Astrocyte of the cerebellum (primary cell): ENCODE measurements at places on chromosomes 3 and 15.

DNA sequence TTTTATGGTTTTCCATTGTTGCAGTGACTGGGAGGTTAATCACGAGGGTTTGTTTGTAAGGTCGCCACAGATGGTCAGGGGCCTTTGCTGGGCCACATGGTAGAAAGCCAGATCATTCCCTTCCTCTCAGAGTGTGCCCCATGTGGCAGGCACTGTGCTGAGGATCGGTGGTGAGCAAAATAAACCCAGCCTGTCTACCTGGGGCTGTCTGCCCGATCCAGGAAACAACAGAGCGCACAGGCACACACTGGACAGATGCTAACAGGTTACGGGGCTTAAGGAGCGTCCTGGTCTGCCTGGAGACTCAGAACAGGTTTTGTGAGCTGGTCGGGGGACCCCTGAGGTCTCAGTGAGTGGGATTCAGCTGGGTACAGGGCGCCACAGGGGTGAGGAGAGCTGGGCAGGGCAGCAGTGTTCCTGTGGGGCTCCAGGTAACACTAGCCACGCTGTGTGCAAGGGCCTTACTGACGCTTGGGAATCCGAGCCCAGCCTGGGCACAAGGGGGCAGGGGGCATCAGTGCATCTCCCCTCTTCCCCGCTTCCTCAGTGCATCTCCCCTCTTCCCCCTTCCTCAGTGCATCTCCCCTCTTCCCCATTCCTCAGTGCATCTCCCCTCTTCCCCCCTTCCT is 136.4 kb downstream of the DNAJB8 start:
- no peak for DNase-seq

DNA sequence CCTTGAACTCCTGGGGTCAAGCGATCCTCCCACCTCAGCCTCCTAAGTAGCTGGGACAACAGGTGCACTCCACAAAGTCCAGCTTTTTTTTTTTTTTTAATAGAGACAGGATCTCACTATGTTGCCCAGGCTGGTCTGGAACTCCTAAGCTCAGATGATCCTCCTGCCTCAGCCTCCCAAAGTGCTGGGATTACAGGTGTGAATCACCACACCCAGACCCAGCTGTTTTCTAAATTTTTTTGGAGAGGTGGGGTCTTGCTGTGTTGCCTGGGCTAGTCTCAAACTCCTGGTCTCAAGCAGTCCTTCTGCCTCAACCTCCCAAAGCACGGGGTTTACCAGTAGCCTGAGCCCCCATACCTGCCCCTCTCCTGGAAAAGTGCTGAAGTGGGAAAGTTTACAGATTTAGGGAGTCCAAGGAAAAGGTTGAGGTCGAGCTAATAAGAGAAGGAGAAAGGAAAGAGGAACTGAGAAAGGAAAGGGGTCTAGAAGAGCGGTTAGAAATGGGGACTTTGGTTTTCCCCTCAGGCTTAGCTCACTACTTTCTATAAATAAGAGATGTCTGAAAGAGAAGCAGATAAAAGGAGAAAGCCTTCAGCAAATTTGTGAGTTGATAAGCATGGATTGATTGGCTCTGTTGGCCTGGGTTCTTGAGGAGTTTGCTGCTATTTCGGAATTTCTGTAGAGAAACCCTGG is 23.6 kb downstream of the UBE2E1 start:
- no peak for DNase-seq

- DNase-seq = no peak
Measured at GRCh38 chr15:65339920-65340319, 35.4 kb downstream of the RNU5B-1 start.

DNA sequence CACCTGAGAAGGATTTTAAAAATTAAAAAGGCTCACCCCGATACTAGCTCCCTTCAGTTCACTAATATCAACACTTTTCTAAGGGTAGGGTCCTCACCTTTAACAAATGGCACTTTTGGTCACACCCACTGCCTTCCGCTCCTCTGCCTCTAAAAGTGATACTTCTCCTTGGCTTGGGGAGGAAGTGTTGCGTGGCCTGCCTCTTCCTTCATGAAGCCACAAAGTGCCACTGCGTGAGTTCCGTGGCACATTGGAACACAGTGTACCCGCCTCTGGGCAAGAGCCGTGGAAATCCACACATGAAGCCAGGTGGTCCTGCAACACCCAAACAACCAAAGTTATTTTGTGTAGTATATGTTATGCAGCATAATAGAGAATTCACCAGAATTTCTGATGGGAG is 3.9 kb downstream of the B4GALT4 start:
- no peak for DNase-seq

DNA sequence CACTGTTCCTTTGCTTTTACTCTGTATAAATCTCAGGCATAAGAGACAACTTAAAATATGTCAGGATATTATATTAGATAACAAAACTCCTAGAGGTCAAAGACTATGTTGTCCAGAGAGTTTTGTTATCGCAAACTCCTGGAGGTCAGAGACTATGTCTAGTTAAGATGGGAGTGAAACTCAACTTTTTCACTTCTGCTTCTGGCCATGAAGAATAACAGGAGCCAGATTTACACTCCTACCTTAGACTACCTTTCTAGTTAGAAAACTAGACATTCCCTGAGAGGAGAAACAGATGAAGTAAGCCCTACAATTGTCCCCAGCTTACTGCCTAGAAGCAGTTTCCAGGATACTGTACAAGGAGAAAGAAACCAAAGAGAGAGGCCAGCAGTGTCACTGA is 255.4 kb upstream of the UBE2E1 start:
- no peak for DNase-seq

GRCh38 chr15:75195766-75196241 is 5.9 kb upstream of the C15orf39 start:
- DNase-seq = no peak

DNA sequence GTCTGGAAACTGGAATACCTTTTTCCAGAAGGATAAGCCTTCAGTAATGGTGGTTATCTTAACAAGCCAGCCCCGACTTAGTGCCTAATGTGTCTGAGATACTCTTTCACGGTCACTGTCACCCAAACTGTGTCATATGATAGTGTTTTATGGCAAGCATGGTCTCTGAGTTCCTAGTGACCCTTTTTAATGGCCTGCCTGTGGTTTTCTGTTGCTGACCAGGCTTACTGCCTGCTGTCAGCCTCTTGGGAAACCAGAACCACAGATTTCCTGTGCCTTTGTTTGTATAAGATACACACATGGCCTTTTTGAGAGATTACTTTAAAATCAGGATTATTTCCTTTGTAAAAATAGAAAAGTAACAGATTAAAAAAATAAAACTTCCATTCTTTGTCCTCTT is 22.4 kb downstream of the HPS3 start:
- DNase-seq = peak; percentile 41

DNA sequence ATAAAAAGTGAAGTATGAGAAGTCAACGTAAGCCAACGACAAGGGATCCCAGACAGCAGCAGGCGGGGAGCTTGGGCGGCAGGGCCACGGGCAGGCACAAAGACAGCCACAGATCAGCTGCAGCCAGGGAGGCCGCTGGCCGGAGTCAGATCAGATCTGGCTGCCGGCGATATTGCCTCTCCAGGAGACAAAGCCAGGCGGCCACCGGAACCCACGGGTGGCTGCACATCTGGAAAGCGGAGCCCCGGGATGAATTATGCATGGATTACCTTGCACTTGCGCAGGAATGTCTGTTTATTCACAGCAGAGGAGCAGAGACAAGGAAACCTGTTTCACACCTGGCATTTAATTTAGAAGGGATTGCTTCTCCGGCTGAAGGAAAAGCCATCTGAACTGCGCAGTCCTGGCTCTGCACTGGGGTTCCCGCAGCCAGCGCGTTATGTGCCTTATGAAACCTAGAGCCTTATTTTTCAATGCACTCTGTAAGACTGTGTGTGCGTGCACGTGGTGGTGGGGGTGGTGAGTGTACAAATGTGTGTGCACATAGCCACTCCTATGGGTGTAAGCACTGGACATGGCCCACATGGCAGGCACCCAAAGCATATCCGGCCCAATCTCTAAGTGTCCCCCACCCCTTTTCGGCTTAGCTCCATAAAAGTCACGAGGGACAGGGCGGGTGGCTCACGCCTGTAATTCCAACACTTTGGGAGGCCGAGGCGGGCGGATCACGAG is 427.8 kb upstream of the MCTP2 start:
- no peak for DNase-seq

- no peak for DNase-seq
Measured at GRCh38 chr3:109806929-109807328, 469.6 kb upstream of the DPPA4 start.

- no peak for DNase-seq
Measured at GRCh38 chr3:4983739-4984510, 4.7 kb downstream of the BHLHE40 start.

GRCh38 chr3:105527949-105528348 is 161.2 kb downstream of the ALCAM start:
- peak; percentile 16 for DNase-seq

DNA sequence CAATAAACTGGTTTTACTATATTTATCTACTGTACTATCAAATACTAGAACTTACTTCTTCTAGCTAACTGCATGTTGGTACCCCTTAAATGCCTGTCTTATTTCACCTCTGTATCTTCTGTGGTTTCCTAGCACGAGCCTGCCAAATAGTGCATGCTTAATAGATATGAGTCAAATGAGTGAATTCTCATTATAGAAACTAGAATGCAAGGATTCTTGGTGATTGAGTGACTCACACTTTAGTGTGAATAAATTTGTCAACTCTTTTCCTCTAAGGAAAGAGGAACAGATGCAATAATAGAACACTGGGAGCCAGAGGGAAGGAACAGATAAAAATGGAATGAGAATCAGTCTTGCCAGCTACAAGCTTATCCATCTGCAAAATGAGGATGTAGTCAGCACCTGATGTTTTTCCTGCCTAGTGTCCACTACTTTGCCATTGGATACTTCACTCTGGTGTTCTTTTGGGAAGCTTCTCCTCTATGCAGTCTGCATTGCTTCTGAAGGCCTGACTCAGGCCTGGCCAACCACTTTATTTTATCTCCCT is 189.1 kb upstream of the CADPS start:
- no peak for DNase-seq

GRCh38 chr15:72770673-72771328 is 12.8 kb downstream of the ADPGK start:
- DNase-seq = no peak

- no peak for DNase-seq
Measured at GRCh38 chr3:137990427-137990826, 19.5 kb upstream of the CLDN18 start.
